Mesenteric fat pad (tissue), 1 donor: ENCODE measurements at places on chromosomes 1 and 21. TPM values are rescaled to one million over a fixed set of nuclear protein-coding genes. Genes with fewer than 3 reads are reported as not detected.

The ESPN gene
- total RNA-seq = 0.80 TPM

DNA sequence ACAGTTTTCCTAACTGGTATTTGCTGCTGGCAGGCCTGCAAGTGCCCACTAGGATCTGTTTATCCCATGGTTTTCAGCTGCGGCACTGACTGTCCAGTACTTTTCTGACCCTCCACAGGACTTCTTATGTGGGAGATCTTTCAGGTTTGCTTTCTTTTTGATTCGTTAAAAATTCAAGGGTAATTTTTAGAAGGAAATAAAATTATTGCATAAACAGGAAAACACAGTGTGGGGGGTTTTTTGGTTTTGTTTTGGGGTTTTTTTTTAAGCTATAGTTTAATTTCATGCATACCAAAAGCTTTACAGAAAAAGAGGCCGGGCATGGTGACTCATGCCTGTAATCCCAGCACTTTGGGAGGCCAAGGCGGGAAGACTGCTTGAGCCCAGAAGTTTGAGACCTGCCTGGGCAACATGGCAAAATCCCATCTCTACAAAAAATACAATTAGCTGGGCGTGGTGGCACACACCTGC is 3.6 kb downstream of the NIBAN1 start:
- no peak for DNase-seq

DNA sequence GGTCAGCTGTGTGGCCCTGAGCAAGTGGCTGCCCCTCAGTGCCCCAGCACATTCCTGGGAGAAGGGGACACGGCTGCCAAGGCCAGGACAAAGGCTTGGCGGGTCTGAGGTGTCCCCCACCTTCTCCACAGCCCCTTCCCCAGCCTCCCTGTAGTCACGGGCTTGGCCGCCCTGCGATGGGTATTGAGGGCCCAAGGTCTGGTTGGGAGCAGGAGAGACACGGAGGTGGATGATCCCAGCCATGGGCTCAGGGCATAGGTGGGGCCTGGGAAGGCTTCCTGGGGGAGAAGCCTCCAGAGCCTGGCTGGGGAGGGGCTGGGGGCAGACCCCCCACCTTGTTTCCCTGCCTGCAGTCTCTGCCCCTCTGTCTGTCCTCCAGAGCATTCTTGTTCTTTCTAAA is 27.0 kb downstream of the TTC39A start:
- DNase-seq = no peak

DNA sequence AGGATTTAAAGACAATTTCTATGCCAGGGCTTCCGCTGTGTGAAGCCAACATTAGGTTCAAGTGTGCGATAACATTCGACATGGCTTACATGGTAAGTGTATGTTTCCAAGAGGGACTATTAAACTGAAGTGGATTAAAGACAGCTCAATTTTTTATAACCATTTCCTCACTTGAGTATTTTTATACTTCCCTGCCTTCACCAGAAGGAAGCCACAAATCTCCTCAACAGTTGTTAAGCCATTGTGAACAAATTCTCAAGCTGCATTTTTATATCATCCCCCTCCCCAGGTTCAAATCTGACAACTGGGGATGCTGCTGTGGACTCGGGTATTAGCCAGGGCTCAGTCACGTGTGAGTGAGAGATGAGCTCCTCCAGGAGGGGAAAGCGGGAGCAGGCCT is 116.3 kb downstream of the RHOU start:
- no peak for DNase-seq

DNA sequence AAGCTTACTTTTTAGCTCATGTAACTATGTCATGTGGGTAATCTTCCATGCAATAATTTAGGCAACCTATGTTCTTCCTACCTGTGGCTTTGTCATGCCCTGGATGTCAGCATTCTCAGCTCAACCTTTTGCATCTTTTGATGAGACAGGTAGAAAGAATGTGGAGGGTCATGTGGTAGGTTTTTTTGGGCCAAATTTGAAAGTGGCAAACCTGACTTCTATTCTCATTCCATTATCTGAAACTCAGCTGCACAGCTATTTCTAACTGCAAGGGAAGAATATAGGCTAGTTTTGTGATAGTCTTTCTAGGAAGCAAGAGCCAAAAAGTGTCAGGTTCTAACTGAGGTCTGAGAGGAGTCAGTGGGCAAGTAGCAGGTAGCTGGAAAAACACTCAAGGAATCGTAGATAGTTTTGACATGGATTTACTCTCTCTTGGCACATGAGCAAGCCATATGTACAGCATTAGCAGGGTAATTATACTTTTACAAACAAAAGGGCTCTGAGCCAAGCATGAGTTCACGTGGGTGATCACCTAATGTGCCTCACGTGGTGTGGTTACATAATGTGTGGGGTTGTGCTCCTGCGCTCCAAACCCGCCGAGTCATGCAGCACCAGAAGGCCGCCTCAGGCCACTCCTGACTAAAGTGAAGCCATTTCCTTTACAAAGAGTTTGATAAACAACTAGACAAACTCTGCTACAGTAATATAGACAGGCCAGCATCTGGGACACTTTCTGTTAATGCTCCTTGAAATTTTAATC is 1013.8 kb downstream of the PLA2G4A start:
- no peak for DNase-seq

- no peak for DNase-seq
Observed at GRCh38 chr21:15005391-15005790, 59.4 kb downstream of the NRIP1 start.

The NUP210L gene
- total RNA-seq = not detected
